ENCODE measurements at places on chromosomes 7 and 10. TPM values are rescaled to one million over a fixed set of nuclear protein-coding genes. Genes with fewer than 3 reads are reported as not detected.
A peak's percentile ranks its signal among the peaks of the same experiment; 100 is the strongest.

DNA sequence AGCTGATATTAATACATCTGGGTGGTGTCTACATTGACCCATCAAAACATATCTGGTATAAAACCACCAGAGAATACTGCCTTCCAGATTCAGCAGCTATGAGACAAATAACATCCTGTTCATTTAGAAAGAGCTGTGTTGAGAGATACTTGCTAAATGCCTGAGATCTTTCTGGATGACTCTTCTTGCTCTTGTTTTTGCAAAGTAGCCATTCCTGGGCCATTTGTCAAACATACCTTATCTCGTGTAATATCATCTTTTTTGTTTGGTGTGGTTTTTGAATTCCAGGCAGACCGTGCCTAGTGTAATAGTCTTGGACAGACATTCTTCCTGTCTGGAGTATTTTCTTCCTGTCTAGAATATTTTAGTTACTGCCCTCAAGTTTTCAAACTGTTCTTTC is 74.7 kb upstream of the PRR15 start:
- DNase-seq: no peak

TRIM73 gene
- total RNA-seq: 1.4 TPM

MYO1G gene
- total RNA-seq: 0.77 TPM

ARHGEF5 gene
- total RNA-seq: 0.80 TPM

- no peak for DNase-seq
Measured at GRCh38 chr10:116178086-116178605, 94.9 kb downstream of the GFRA1 start.

DNA sequence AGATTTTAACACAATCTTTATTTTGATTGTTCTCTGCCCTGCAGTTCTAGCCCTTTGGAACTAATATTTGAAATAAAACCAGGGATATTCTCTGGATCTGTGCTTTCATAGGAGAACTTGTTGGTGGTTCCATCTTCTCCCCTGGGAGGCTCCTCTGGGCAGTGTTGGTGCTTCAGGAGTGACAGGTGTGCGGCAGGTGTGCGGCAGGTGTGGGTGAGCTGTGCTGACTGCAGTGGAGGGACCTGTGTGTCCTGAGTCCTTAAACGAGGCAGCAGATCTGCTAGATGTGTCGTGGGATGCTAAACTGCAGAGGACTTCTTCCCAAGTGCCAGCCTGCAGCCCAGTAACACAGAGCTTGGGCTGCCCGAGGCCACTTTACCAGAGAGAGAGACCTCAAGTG is 98.4 kb downstream of the LYZL1 start:
- DNase-seq: no peak

DNA sequence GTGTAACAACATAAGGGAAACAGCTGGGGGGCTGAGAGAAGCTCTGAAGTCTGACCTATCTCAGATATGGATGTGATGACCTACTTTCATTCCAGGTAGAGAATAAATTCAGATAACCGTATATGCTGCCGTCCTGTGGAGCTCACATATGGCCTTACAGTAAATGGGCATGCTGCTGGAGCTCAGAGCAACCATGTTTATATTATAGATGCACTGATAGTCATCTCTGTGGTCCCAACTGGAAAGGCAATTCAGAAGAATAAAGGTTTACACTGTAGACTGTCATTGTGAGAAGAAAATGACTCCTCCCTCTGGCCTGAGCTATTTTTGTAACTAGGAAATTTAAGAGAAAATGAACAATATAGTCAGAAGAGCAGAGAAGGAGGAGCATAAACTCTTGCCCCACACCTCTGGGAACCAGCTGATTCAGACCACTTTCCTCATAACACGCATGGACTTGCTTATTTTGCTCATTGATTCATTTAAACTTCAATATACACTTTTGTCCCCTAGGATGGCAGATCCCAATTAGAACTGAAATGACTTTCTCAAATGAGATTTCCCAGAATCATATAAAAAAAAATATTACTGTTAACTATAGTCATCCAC is 69.9 kb upstream of the NXPH1 start:
- DNase-seq: no peak

DNA sequence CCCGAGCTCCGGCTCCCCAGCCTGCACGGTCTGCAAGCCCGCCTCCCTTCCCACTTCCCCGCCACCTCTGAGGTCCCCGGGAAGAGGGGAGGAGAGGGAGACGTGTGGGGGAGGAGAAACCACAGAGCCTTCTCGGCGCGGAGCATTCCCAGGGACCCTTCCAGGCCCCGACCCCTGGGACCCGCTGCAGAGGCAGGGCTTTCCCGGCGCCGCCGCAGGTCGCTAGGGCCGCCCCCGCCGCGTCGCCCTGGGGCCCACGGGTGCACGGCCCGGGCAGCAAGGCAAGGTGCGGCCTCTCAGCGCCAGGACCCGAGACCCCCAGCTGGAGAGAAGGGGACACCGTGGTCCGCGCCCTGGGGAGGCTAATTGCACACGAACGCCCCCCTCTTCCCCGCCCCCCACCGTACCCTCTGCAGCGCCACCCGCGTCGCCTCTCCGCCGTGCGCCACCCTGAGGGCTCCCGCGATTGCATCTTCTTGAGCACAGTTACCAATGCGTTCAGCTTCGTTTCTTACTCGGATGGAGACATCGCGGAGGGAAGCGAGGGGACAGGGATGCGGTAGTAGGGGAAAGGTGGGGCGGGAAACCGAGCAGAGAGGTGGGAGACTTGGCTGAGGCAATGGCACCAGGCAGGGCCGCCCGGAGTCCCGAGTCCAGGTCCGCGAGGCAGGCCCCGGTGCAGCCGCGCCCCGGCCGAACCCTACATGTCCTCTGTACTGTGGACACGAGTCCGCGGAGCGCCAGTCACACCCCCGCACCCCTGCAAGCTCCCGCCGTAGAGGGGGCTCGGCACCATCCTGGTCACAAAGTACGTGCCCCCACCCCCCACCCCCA is 28.9 kb downstream of the SKIDA1 start:
- peak; percentile 46 for DNase-seq

RHOBTB1 gene
- 16.6 TPM for total RNA-seq

Data from left ventricle myocardium inferior (tissue), 1 donor.